ENCODE measurements at places on chromosomes 3 and 15. TPM values are rescaled to one million over a fixed set of nuclear protein-coding genes. Genes with fewer than 3 reads are reported as not detected.

VGLL3 gene
- total RNA-seq, result 11.4 TPM

DNA sequence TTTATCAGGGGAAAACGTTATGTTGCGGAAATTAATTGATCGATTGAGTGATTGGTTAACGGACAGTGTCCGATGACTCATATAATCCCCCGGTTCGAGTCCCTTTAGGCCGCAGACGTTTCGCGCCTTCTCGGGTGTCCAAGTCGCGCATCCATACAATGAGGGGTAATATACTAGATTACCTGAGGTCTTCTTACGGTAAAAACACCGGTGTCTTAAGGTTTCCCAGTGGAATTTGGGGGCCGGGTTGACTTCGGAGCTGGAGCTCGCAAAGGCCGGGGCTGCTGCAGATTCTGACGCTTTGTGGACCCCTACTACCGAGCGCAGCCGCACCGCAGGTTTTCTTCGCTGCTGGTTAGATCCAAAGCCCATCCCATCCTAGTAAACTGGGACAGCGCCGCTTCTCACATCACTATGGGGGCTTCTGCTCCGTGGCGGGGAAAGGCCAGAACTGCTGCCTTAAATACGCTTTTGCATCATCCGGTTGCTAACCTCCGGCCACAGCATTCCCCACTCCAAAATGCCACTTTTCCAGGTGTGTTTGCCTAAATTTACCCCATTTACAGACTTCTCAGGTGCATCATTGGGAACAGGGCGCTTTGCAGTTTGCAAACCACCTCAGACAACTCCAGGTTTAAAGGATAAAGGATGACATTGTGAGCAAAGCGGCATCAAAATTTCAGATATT, 858 bp upstream of the SACM1L start:
- peaks cover 37% of the 10 kb centered on the region for H3K4me1 ChIP-seq
- H3K27me3 ChIP-seq, result no peaks in the 10 kb centered on the region
- peak; percentile 30 for DNase-seq
- H3K36me3 ChIP-seq, result no peaks in the 10 kb centered on the region

CLRN1 gene
- total RNA-seq, result not detected

GRCh38 chr3:42228796-42229195, 37.2 kb downstream of the CCK start:
- no peak for DNase-seq
- no peaks in the 10 kb centered on the region for H3K4me1 ChIP-seq
- no peaks in the 10 kb centered on the region for H3K27me3 ChIP-seq

DNA sequence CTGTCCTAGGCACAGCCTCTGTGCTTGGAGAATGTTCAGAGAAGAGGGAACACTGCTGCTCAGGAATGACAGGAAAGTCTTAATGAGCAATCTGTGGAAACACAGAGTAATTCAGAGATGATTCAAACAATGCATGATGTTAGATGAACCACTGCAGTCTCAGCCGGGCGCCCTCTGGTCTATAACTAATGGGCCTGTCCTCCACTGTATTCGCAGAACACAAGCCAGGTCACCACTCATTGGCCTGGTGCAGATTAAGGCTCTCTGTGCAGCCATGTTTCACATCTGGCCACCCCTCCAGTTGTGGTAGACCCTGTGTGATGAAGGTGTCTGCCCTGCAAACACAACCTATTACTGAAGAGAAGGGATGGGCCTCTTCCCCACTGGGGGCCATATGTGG, 281.7 kb upstream of the ROPN1 start:
- no peaks in the 10 kb centered on the region for H3K36me3 ChIP-seq
- no peak for DNase-seq
- no peak overlapping the region for H3K27ac ChIP-seq
- H3K4me1 ChIP-seq, result peaks cover 35% of the 10 kb centered on the region
- no peaks in the 10 kb centered on the region for H3K27me3 ChIP-seq
- no peak overlapping the region for H3K4me3 ChIP-seq

DNA sequence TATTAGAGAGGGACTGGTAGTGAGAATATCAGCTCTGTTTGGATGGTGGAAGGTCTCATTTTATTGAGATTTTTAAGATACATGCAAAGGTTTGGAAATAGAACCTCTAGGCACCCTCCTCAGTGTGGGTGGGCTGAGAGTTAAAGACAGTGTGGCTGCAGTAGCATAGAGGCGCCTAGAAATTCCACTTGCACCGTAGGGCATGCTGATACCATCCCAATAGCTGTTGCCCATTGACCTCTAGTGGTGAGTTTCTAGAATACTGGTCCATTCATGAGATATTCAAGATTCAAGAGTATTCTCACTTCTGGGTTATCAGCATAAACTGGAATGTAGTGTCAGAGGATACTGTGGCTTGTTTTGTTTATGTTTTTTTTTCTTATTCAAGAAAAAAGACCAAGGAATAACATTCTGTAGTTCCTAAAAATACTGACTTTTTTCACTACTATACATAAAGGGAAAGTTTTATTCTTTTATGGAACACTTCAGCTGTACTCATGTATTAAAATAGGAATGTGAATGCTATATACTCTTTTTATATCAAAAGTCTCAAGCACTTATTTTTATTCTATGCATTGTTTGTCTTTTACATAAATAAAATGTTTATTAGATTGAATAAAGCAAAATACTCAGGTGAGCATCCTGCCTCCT, 87.2 kb downstream of the TGFBR2 start:
- no peaks in the 10 kb centered on the region for H3K36me3 ChIP-seq
- peak; percentile 41 for DNase-seq
- no peak overlapping the region for H3K27ac ChIP-seq
- peaks cover 34% of the 10 kb centered on the region for H3K4me1 ChIP-seq

DNA sequence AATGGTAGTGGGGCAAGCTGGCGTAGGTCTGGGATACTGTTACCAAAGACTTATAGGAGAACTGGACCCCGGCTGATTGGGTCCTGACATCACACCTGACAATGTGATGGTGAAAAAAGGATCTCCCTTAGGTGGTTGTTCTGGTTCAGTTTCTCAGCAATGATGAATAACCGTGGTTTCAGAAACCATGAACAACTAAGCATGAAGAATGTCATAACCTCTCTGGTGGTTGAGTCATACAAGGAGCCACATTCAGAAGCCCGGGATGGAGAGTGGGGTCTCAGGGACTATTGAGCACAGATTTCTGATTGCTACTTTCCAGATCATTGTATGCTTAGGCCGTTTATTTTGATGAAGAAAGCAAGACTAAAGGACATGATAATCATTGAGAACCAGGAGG, 17.4 kb downstream of the GPR160 start:
- H3K36me3 ChIP-seq, result no peaks in the 10 kb centered on the region
- DNase-seq, result no peak
- no peak overlapping the region for H3K4me3 ChIP-seq
- H3K27ac ChIP-seq, result no peak overlapping the region
- no peaks in the 10 kb centered on the region for H3K4me1 ChIP-seq

OR4F6 gene
- total RNA-seq, result not detected

- H3K27ac ChIP-seq, result no peak overlapping the region
- H3K4me3 ChIP-seq, result no peak overlapping the region
- no peaks in the 10 kb centered on the region for H3K36me3 ChIP-seq
- H3K27me3 ChIP-seq, result no peaks in the 10 kb centered on the region
- H3K4me1 ChIP-seq, result no peaks in the 10 kb centered on the region
- DNase-seq, result no peak
These were observed 92.3 kb upstream of the MME start for GRCh38 chr3:154987846-154988245.

CD80 gene
- total RNA-seq, result 1.1 TPM

WDR5B gene
- total RNA-seq, result 8.6 TPM

TRPM1 gene
- total RNA-seq, result not detected

DNA sequence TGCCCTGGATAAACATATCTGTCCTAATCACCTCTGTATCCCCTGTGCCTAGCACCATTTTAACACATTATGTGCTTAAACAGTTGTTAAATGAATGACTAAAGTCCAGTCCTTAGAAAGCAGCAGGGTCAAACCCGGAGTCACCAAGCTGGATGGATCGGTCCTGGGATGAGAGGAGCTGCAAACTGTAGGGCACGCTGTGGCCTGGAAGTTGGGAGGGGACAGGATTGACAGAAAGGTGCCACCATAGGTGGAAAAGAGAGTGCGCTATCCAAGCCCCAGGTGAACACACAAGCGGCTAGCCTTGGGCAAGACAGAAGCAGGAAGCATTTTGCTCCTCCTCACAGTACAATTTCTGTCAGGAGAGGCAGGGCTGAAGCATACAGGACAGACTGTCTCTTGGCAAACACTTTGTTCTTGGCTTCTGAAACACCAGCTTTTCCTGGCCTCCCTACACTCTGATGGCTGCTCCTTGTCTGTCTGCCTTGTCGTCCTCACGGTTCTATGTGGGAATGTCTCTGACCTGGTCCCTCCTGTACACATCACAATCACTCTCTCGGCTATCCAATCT, 48.4 kb upstream of the KY start:
- no peak for DNase-seq
- H3K4me1 ChIP-seq, result no peaks in the 10 kb centered on the region
- H3K27me3 ChIP-seq, result no peaks in the 10 kb centered on the region
- no peak overlapping the region for H3K4me3 ChIP-seq

SOX14 gene
- total RNA-seq, result not detected

FBXO40 gene
- not detected for total RNA-seq

DNA sequence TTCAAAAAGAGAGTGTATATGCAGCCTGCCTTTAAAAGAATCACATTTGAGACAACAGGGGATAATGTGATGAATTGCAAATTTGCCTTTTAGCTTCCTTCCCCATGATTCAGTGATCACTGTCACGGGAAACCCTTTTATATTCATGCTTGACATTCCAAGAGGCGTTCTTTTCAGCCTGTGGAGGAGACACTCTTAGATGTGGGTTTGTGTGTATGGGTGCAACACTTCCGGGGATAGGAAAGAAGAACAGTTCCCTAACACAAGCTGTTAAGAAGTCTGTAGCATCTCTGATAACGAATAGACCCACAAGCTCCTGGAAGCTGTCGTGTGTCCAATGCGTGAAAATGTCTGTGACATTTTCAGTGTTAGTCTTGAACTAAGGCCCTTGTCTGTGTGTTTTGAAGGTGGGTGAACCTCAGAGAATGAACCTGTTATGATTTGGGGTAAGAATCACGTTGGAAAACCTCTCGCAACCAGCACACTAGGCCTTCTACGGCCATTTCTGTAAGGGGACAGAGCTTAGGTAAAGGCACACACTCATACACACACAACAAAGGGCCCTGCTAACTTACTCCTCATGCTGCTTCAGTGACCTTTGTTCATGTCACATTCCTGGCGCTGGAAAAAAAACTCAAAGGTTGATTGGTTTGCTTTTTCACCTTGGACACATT, 229.2 kb upstream of the ST8SIA2 start:
- no peak overlapping the region for H3K27ac ChIP-seq
- peaks cover 12% of the 10 kb centered on the region for H3K36me3 ChIP-seq

DNA sequence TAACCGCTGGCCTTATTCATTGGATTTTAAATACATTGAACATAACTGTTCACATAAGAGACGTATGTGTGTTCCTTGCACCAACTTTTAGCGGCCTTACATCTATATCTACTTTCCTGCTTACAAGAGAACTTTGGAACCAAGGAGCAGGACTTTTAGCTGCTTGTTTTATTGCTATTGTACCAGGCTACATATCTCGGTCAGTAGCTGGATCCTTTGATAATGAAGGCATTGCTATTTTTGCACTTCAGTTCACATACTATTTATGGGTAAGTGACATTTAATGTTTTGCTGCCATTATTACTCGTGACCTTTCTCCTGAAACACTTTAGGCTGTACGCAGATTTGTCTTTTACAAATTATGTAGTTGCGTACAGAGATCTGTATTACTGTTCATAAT, 47.1 kb downstream of the STT3B start:
- no peaks in the 10 kb centered on the region for H3K27me3 ChIP-seq
- no peaks in the 10 kb centered on the region for H3K36me3 ChIP-seq
- no peak for DNase-seq
- H3K4me1 ChIP-seq, result no peaks in the 10 kb centered on the region
- no peak overlapping the region for H3K4me3 ChIP-seq
- no peak overlapping the region for H3K27ac ChIP-seq

RTF1 gene
- 37.4 TPM for total RNA-seq

KY gene
- total RNA-seq, result 10.2 TPM

DNA sequence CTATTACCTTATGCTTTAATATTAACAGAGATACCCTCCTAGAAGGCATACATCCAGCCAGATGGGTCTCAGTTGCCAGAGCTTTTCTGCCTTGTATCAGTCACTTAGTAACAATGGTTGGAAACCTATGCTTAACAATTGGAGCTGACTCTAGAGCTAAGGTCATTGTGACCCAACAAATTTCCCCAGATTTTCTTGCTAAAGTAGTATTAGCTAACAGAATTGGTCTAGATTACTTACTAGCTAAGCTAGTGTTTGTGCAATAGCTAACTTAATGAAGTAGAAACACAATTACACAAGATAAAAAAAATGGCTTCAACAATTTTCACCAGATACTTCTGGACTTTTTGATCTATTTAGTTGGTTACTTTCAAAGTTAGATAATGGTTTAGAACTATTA, 236.9 kb downstream of the NSUN3 start:
- H3K27me3 ChIP-seq, result no peaks in the 10 kb centered on the region
- no peaks in the 10 kb centered on the region for H3K36me3 ChIP-seq
- H3K27ac ChIP-seq, result no peak overlapping the region
- DNase-seq, result no peak
- H3K4me3 ChIP-seq, result no peak overlapping the region

DNA sequence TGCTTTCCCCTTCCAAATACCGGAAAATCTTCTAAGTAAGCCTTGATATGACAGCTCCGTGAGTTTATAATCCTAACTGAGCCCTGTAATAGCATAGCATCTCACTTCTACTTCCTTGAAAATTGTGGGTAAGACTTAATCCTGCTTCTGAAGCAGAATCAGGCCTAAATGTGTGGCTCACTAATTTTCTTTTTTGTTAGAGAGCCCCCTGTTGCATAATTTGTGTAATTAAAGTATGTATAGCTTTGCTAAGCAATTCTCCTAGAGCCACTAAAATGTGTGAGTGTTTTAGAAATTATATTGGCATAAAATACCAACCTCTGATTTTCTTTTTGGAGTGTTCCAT, 304.4 kb downstream of the FGF12 start:
- DNase-seq, result no peak
- H3K4me3 ChIP-seq, result no peak overlapping the region
- H3K4me1 ChIP-seq, result no peaks in the 10 kb centered on the region
- no peaks in the 10 kb centered on the region for H3K36me3 ChIP-seq
- H3K27me3 ChIP-seq, result no peaks in the 10 kb centered on the region
- H3K27ac ChIP-seq, result no peak overlapping the region

SEMA3F gene
- total RNA-seq, result 44.2 TPM

- H3K27me3 ChIP-seq, result no peaks in the 10 kb centered on the region
- DNase-seq, result no peak
- H3K27ac ChIP-seq, result no peak overlapping the region
- H3K4me3 ChIP-seq, result no peak overlapping the region
These were observed 176.8 kb downstream of the STT3B start for GRCh38 chr3:31709526-31709925.

- DNase-seq, result no peak
- no peaks in the 10 kb centered on the region for H3K27me3 ChIP-seq
- H3K4me1 ChIP-seq, result peaks cover 34% of the 10 kb centered on the region
These were observed 406.8 kb downstream of the SHQ1 start for GRCh38 chr3:72441284-72441994.

DNA sequence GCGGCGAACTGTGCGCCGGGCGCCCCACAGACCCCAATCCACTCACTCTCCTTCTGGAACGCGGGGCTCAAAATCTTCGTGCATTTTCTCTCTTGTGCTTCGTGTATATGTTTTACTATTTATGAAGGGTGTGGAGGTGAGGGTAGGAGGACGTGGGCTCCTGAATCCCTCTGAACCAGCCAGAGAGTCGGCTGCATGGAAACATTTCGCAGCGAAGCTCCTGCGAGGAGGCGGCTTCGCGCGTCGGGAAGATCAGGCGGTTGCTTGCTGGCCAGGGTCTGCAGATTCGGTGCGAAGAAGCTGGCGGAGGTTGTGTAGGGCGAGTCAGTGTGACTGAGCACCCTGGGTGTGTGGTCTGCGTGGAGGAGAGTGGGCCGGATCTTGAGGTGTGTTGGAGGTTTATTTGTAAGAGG, 1.1 kb downstream of the CNTN4 start:
- H3K4me1 ChIP-seq, result peaks cover 10% of the 10 kb centered on the region
- H3K36me3 ChIP-seq, result no peaks in the 10 kb centered on the region
- H3K27me3 ChIP-seq, result no peaks in the 10 kb centered on the region
- peak overlapping the region; percentile 47 for H3K4me3 ChIP-seq
- DNase-seq, result peak; percentile 34

ZMAT3 gene
- 15.8 TPM for total RNA-seq
